ENCODE measurements at places on chromosomes 6 and 20. TPM values are rescaled to one million over a fixed set of nuclear protein-coding genes. Genes with fewer than 3 reads are reported as not detected.

Gene PDE7B
- total RNA-seq: 7.1 TPM

Gene VSX1
- total RNA-seq: not detected

Gene CENPQ
- total RNA-seq: 11.9 TPM

Gene SOX4
- total RNA-seq: 1.2 TPM

Gene TNXB
- total RNA-seq: 6.1 TPM

Gene SYNCRIP
- total RNA-seq: 129 TPM

Gene RHAG
- total RNA-seq: not detected

Gene GRM4
- total RNA-seq: not detected

Gene SMPDL3A
- total RNA-seq: 2.1 TPM

Gene SLC24A3
- total RNA-seq: not detected

Gene TFAP2D
- total RNA-seq: not detected

Gene HLA-DOB
- total RNA-seq: 8.1 TPM

Gene EPHA7
- not detected for total RNA-seq

Gene ZNF512B
- 29.0 TPM for total RNA-seq
